ENCODE measurements at places on chromosomes 16 and 17.

GRCh38 chr17:38870259-38871165 is 654 bp downstream of the LASP1 start:
- peak; percentile 85 for DNase-seq

DNA sequence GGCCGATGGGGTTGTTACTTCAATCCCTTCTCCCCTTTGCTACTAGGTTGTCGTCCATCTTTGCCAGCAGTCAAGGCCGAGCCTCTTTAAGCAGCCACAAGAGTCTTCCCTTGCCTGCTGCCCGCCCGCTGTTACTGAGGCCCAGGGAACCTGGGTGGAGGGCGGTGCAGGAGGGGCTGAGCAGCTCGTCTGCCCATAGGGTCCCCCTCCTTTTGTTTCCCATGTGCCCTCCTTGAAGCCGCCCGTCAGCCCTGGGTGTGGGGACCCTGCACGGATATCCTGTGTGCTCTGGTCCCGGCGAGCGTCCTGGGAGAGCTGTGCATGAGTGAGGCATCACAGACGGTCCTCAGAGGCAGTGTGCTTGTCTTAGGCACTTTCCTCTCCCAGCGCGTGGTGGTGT is 37.9 kb upstream of the CAPN15 start:
- DNase-seq = no peak

DNA sequence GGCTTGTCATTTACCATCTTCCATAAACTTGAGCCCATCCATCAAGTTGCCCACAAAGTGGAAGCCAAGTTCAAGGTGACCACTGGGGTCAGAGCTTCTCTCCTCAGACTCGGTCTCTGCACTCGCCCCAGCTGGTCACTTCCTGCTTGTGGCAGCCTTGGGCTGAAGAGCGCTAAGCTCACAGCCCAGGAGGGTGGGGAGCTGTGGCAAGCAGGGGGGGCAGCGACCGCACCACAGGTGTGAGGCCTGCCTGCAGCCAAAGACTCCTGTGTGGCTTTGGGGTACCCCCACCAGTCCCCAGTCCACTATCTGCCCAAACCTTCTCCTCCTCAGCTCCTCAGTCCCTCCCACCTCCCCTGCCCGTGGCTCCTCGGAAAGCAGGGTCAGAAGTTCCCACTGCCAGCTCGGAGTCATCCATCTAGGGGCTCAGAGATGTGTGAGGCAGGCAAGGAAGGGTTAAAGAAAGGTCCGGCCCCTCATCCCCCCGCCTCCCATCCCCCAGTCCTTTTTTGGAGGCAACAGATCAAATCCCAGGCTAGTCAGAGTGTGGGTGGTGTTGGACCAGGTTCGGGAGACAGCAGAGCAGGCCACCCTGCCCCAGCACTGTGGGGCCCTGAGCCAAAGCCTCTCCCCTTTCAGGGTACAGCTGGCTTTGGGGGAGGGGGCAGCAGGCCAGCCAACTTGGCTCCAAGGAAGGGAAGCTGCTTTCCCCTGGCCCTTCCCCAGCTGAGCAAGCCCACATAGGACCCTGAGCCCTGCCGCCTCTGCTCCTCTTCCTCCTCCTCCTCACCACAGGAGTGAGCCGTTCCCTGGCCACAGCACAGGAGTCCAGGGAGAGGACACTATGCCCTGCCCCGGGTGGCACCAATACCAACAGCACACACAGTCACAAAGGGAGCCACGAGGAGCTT is 3.2 kb downstream of the CSF3 start:
- DNase-seq = no peak

GRCh38 chr17:77245162-77245926 is 104.6 kb downstream of the SEC14L1 start:
- DNase-seq = peak; percentile 40

DNA sequence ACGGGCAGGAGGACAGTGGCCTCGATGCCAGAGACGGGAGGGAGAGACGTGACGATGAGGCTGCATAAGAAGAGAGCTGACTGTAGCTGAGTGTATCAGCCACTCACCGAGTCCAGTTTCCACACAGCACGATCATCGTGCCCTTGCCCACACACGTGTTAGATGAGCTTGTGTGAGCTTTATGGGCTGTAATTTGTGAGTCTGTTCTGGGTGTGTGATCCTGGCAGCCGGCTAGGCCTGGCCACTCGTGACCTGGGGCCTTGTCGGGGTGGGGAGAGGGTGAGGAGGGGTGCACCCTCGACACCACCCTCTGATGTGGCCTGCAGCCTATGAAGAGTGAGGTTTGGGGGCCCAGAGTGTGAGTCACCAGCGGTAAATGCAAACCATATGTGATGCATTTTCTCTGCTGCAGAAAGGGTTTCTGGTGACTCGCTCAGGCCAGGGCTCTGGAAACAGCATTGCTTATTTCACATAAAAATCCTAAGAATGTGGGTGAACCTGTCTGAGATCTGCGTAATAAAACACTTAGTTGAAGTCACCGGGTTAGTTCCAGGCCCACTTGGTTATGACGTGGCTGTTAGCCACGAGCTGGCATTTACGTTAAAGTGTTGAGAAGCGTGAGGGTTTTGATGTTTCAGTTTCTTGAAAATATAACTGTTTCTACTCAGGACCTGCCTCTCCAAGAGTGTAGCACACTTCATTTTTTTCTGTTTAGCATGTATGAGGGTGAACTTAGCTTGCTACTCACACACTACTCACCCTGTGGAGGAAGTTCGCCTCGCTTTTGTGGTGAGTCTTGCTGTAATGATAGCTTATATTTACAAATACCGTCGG is 4.2 kb downstream of the METRNL start:
- DNase-seq = peak; percentile 80

DNA sequence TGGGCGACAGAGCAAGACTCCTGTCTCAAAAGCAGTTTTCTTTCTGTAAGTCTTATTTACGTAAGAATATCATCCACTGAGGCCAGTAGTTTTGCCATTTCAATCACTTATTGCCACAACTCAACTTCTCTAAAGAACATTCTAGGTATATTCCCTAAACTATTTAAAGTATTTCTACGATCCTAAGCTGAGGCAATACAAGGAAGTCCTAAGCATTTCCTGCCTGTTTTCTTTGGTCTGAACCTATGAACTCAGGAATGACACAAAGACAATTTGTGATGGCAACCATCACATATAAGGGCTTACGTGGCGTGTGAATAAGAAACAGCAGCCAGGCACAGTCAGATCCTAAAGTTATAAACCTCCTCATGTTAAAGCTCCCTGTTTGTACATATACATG is 14.2 kb downstream of the USP36 start:
- DNase-seq = no peak

GRCh38 chr16:74280448-74280847 is 16.2 kb upstream of the PSMD7 start:
- DNase-seq = no peak

DNA sequence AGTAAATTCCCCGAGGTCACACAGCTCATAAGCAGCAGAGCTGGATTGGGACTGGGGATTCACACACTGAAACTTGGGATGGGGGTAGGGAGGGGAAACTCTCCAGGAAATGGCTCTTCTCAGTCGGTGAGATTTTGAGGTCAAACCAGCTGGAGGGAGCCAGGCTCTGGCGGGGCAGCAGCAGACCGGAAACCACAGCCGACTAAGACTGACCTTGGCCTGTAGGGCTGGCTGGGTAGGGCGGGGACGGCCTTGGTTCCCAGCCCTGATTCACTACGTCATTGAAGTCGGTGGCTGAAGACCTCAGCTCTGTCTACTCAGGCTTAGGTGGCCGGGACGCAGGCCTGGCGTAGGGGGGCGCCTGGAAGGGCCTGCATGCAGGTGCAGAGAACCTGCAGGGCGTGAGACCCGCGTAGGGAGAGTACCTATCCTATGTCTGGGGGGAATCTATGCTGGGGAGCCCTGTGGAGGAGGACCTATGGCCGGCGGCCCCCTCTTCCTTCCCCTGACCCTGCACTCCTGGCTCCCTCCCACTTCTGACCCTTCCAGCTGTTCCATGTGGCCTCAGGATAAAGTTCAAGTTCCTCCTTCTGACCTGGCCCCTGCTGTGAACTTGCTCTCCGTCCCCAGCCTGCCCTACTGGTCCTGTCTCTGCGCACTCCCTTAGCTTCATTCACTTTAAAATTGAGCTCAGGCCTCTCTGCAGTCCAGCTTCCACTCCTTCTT is 11.9 kb upstream of the SLC4A1 start:
- peak; percentile 42 for DNase-seq

GRCh38 chr17:60173304-60173819 is 23.6 kb downstream of the CA4 start:
- no peak for DNase-seq

GRCh38 chr17:1082579-1082978 is 85.7 kb downstream of the TIMM22 start:
- no peak for DNase-seq

DNA sequence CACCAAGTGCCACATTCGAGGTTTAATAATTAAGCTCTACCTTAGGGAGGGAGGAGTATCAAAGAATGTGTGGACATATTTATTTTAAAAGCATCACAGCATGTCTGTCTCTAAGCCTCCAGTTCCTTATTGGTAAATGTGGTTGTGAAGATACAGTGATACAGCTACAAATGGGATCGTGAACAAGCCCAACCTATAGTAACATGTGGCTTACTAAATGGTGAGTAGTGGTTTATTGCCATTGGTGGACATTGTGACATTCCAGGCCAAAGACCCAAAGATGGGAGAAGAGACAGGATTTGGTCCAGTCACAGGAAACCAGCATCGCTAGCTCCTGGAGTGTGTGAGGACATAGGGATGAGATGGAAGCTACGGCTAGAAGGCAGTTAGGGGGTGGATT is 51.2 kb downstream of the IQCK start:
- DNase-seq = no peak

DNA sequence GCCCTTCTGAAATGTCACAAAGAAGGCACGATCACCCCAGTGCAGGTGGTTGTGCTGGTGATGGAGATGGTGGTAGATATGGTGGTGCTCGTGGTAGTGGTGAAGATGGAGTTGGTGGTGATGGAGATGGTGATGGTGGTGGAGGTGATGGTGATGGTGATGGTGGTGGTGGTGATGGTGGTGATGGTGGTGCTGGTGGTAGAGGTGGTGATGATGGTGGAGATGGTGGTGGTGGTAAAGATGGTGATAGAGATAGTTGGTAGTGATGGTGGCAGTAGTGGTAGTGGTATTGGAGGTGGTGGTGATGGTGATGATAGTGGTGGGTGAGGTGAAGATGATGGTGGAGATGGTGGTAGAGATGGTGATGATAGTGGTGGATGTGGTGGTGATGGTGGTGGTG is 88.1 kb upstream of the SALL1 start:
- no peak for DNase-seq

GRCh38 chr16:28110074-28110473 is 46.6 kb upstream of the GSG1L start:
- no peak for DNase-seq

DNA sequence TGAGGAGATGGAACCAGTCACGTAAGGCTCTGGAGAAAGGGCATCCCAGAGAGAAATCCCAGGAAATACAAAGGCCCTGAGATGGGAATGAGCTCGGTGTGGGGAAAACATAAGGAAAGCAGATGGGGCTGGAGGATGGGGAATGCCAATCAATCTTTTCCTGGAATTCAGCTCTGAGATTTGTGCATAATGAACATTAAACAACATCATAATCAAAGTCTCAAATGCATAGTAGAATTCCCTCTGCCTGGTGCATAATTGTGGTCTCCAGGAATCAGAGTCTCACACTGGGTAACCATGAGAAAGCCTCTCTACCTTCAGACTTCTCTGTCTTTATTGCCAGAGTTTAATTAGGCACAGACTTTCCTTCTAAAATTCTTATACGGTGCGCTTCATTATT is 30.8 kb downstream of the OTOA start:
- no peak for DNase-seq

GRCh38 chr17:82615084-82616020 is 32.9 kb downstream of the WDR45B start:
- no peak for DNase-seq

Measured in activated CD4-positive, alpha-beta memory T cell treated with anti-CD3 and anti-CD28 coated beads for 36 hours (primary cell).